Activated CD4-positive, alpha-beta memory T cell treated with anti-CD3 and anti-CD28 coated beads for 36 hours (primary cell): ENCODE measurements at places on chromosomes 7 and 10.
A peak's percentile ranks its signal among the peaks of the same experiment; 100 is the strongest.

DNA sequence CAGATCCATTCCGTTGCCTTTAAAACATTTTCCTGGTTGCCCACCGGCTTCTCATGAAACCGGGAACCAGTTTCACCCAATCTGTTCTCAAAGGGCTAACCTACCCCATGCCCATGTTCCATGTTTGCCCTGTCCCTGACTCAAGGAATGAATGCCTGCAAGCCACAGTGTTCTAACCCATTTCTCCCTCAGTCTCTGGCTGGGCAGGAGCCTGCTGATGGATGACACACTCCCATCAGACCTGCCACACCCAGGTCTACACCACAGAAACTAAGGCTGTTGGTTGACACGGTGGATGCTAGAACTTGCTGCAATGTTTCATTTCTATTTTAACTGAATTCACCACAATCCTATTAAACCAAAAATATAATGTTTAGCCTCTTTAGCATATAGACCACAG is 15.6 kb downstream of the CLRN3 start:
- no peak for DNase-seq

GRCh38 chr10:71438761-71439160 is 42.0 kb downstream of the CDH23 start:
- no peak for DNase-seq

GRCh38 chr7:24968165-24968564 is 11.8 kb downstream of the OSBPL3 start:
- no peak for DNase-seq

DNA sequence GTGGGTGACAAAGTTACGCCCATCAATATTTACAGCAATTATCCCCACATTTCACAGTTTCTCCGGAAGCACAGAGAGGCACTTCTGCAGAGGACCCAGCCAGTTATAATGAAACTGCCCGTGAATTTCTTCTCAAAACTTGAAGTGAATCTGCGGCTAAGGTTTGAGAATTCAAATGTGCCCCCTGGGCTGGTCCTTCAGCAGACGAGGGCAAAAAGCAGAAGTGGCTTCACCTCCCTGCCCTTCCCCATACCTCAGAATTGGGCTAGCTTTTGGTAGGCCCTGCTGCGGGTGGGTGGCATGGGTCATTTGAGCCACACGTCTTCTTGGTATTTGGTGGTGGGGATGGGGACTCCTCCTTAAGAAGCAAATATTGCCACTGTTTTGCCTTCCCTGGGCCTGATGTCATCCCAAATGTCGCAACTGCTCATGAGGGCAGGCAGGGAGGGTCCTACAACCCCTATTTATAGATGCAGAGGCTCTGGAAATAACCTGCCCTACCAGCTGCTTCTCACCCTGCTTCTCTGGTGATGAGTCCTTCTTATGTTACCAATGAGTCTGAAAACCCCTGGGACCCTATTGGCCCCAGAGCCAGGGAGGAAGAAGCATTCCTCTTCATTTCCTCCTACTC is 16.6 kb upstream of the WDFY4 start:
- no peak for DNase-seq

GRCh38 chr7:125636320-125636962 is 706.8 kb upstream of the POT1 start:
- DNase-seq: no peak

DNA sequence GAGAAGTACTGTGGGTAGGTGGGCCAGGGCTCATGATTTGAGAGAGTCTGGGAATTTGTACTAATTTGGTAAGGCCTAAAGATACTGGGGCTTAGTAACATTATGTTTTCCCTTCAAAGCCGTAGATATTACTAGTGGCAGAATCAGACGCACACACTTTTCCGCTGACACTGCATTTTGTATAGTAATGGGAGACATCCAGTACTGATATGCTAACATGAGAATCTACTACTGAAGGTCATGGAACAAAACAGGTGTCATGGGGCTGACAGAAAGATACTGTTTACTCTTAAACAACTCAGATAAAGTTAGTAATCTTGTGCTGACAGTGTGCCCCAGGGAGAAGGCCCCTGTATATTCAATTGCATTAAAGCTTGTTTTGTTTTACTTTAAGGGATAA is 11.1 kb upstream of the GIMAP7 start:
- DNase-seq: peak; percentile 58

GRCh38 chr7:18901351-18901750 is 216.1 kb downstream of the TWIST1 start:
- no peak for DNase-seq

- no peak for DNase-seq
These were observed 148.9 kb upstream of the CDK1 start for GRCh38 chr10:60629332-60629731.

DNA sequence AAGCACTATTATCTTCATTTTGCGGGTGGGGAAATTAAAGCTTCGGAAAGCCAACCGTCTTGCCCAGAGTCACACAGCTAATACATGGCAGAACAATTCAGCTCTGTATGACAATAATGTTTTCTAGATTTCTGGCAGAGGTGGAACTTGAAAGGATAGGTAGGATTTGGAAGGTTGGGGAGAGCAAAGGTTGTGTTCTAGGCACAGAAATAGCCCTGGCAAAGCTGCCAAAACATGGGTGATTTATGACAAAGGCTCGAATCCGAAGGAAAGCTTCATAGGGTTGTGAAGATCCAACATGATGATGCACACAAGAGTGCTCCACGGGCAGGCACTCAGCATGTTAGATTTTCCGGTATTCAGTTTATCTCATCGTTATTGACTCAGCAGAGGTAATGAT is 19.2 kb downstream of the PDCD11 start:
- no peak for DNase-seq

DNA sequence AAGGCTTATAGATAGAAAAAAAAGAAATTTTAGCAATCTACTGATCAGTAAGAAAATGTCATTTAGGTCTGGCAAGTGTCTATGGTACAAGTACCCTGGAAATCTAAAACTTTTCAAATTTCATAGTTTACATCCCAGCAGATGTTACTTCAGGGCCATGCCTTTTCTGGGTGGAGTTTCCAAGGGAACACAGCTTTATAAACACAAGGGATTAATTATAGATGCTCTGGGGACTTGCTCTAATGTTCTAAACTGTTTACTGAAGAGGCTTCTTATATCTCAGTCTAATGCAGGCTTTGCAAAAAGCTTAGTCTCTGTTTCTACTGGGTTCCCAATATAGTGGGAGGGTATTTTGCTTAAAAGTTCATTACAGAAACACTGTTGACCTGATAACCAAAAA is 3.1 kb downstream of the CD36 start:
- no peak for DNase-seq

DNA sequence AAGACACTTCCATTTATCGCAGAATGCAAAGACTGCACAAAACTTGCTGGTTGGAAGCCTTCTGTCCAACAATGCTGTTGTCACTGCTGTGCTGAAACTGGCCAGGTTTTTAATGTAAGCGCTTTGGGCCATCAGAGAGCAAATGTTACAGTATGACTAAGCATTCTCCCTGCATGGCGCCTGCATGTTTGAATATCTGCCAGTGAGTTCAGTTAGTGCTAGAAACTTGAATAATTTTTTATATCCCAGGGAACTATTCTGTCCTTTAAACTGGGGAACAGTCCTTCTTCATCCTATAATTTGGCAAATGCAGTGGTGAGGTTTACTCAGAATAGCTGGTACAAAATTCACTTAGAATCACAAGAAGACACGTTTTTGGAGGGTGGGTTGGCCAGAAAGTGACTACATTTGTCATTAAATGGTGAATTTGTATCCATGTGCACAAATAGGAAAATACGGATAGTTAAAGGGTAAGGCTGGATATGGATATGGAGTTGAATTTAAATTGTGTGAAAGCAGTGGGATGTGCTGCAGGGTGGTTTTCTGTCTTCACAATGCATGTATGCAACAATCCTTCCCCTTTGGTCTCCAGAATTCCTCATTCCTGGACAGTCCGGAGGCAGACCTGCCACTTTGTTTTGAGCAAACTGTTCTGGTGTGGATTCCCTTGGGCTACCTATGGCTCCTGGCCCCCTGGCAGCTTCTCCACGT is 1.7 kb downstream of the ABCC2 start:
- no peak for DNase-seq

- DNase-seq: no peak
These were observed 2.1 kb downstream of the CASD1 start for GRCh38 chr7:94511718-94512117.

DNA sequence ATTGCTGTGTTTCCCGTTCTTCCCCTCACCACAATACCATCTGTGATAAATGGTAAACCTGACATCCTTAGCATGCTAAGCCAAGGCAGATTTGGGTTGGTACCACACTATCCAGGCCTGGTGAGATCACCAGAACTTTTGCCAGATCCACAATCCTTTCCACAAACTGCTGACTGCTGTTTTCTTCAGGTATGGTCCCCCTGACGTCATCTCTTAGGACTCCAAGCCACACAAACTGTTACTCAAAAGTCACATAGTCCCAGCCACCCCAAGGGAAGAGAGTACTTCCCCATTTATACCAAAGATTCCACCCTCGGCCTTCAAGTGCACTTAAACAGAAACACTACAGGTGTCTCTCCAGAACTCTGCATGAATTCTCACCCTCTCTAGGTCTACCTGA is 34.8 kb downstream of the SLC25A13 start:
- DNase-seq: no peak

GRCh38 chr10:10663622-10664021 is 354.1 kb upstream of the CELF2 start:
- no peak for DNase-seq

DNA sequence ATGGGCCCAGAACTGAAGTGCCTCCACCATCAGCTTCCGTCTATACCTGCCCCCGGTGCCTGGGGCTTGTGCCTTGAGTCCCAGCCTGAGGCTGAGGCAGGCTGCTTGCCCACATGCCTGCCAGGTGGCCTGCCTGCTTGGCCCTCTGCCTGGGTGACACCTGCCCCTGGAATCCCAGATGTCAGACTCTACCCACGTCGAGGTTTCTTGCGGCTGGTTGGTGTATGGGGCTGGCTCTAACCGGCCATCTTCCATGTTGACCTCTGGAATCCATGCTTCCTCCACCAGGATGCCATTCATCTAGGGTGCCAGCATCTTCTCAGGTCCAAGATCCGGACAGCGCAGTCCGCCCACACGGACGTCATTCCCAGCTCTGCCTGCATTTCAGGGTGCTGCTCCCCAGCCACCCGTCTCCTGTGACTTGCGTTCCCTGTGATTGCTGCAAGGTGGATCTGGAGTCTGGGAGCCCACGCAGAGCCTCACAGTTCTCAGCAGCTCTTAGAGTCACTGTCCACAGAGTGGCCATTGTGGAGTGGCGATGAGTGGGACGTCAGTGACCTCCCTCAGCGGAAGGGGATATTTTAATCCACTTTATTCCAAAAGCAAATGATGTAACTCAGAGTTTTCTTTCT is 298.1 kb downstream of the TCERG1L start:
- DNase-seq: no peak

GRCh38 chr7:133753513-133753912 is 373.6 kb upstream of the LRGUK start:
- no peak for DNase-seq

DNA sequence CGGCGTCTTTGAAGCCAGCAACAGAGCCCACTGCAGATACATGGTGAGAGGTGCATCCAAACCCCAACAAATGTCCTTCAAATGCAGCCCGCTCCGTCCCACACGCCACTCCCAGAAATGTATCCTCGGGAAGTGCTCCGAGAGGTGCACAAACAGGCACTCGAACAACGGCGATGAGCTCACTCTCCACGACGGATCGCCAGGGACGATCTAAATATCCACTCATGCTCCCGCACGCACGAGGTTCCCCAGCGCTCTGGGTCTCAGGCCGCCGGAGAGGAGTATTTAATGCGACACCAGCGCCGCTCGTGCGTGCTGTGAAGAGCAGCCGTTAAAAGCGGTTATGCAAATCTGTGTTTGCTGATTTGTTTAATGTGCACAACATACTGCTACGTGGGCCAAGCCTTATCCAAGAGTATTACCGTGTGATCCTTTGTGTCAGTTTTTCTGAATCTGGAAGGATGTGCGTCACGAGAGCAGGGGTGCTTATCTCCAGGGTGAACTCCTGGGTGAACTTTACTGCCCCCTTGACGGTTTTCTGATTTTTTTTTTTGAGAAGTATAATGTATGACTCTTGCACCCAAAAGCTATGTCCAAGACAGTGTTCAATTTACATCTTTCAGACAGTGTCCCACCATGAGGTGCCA is 48.5 kb upstream of the PPP2R2D start:
- DNase-seq: no peak

DNA sequence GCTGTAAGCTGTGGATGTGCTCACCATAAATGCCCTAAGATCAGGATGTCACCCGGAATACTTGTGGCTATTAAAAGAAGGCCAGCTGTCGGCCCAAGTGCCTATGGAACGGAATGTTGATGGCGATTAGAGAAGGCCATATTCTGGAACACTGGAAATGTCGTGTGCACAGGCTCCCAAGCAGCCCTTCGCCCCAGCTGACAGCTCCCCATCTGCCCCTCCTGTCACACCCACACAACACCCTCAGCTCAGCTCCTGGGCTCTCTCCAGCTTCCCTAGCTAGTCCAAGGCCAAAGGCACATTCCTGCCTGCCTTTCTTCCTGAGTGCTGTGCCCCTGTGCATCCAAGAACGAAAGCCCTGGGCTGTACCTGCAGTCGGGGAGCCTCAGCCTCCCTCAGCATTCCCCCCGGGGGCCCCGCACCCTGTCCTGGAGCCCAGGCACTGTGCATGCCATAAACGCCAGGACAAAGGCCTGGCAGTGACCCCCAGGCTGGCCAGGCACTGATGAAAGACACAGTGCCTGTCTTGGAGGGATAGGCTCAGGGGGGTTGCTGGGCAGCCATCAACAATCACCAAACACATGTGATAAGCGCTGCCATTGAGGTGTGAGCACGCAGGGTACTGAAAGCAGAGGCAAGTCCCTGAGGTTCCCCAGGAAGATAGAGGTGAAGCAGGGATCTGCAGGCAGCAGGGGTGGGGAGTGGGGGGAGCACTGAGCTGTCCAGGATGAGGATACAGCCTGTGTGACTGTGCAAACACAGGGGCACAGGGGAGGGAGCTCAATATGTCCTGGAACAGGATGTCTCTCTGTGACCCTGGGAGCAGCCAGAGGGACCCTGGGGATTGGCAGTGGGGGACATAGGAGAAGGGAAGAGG is 3.7 kb upstream of the LDB3 start:
- DNase-seq: no peak

DNA sequence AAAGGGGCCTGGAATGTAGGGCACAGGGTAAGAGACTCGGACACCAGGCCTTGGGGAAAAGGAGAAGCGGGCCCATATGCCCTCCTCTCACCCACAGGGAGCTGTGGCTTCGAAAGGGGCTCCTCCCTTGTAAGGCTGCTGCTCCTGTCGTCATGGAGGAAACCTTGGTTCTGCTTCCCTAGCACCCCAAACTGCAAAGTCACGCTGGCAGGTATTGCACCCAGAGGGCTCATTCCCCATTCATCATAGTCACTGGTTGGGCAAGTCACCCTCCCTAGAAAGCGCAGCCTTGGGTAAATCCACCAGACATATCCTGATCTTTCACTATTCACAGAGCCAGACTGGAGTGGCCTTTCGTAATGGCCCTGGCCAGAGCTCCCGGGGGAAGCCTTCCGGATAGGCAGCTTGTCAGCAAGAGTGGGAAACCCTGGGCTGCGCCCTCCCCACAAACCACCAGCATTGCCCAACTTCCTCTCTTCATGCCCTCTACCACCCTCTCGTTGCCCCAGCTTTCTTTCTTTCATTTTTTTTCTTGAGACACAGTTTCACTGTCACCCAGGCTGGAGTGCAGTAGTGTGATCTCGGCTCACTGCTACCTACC is 121.0 kb downstream of the HIP1 start:
- peak; percentile 77 for DNase-seq
